ENCODE measurements at places on chromosomes 2 and 18. TPM values are rescaled to one million over a fixed set of nuclear protein-coding genes. Genes with fewer than 3 reads are reported as not detected.

GRCh38 chr18:25465152-25465732 is 113.3 kb upstream of the ZNF521 start:
- no peak overlapping the region for H3K27ac ChIP-seq
- no peak overlapping the region for H3K4me3 ChIP-seq
- no peak for DNase-seq
- H3K27me3 ChIP-seq: no peaks in the 10 kb centered on the region

CCBE1 gene
- total RNA-seq: 0.08 TPM

RUFY4 gene
- total RNA-seq: 2.7 TPM

DNA sequence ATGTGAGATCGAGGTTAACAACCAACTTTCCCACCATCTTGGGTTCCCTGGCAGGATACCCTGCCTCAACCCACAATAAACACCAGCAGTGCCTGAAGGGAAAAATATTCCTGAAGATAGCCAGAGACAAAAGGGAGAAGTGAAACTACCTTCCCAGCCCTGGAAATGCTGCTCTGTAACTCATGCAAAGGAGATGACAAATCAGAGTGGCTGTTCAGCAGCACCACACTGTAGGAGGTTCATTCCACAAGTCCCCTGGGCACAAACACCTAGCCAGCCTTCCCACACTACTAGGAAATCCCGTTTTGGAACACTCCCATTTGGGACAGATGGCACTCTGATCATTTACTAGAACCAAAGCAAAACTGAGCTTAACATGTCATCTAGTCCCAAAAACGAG is 190.7 kb upstream of the RBBP8 start:
- no peak for DNase-seq
- H3K4me1 ChIP-seq: no peaks in the 10 kb centered on the region
- H3K27ac ChIP-seq: no peak overlapping the region
- no peak overlapping the region for H3K4me3 ChIP-seq

- H3K4me1 ChIP-seq: peaks cover 16% of the 10 kb centered on the region
- H3K36me3 ChIP-seq: no peaks in the 10 kb centered on the region
- no peaks in the 10 kb centered on the region for H3K27me3 ChIP-seq
- no peak overlapping the region for H3K27ac ChIP-seq
Measured at GRCh38 chr2:212726403-212726802, 187.8 kb upstream of the ERBB4 start.

EFEMP1 gene
- total RNA-seq: 0.24 TPM

SLC66A2 gene
- 42.5 TPM for total RNA-seq

APLF gene
- total RNA-seq: 1.9 TPM

KLF7 gene
- 24.8 TPM for total RNA-seq

IL1B gene
- 0.72 TPM for total RNA-seq

- DNase-seq: no peak
- H3K36me3 ChIP-seq: no peaks in the 10 kb centered on the region
- H3K4me3 ChIP-seq: no peak overlapping the region
- H3K4me1 ChIP-seq: no peaks in the 10 kb centered on the region
- H3K27ac ChIP-seq: no peak overlapping the region
Measured at GRCh38 chr18:961644-962355, 57.1 kb downstream of the ADCYAP1 start.

Measured in GM12878 (cell line).